ENCODE measurements at places on chromosomes 2 and 18. TPM values are rescaled to one million over a fixed set of nuclear protein-coding genes. Genes with fewer than 3 reads are reported as not detected.

GRCh38 chr2:71333619-71334018 is 2.0 kb downstream of the ZNF638 start:
- peak overlapping the region; percentile 92 for H3K27ac ChIP-seq
- peak overlapping the region; percentile 89 for H3K4me3 ChIP-seq
- DNase-seq = no peak
- H3K4me1 ChIP-seq = peaks cover 40% of the 10 kb centered on the region
- no peaks in the 10 kb centered on the region for H3K27me3 ChIP-seq

DNA sequence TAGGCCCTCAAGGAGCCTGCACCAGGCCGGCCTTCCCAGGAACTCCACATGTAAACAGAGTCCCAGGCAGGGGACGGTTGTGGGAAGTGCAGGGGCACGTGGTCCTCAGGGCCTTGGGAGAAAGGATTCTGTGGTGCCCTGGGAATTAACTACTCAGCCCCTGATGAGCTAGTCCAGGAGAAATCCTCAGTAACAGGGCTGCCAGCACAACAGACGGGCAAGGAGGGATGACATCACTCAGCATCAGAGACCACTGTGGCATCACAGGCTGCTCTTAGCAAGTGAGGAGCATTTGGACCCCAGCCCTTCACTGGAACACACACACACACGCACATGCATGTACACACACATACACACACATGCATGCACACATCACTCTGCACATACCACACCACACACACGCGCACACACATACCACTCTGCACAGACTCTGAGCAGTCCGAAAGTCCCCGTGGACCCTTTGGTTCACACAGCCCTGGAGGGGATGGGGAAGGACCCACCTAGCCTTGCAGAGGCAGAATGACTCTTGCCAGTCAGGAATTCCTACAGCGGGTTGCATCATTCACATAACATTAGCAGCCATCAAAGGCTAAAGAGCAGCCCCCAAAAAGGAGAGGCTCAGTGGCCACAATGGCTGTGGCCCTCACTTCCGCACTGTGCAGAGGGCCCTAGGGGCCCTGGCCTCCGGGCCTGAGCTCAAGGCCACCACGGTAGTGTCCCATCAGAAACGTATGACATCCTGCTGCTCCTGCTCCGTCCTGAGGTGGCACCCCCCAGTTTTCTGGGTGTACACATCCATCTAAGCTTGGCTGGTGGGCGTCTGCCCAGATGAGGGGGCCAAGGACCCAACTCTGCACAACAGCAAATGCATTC is 1.9 kb upstream of the NMUR1 start:
- H3K27me3 ChIP-seq = peaks cover 25% of the 10 kb centered on the region
- H3K4me1 ChIP-seq = peaks cover 9% of the 10 kb centered on the region
- H3K27ac ChIP-seq = no peak overlapping the region

- peaks cover 23% of the 10 kb centered on the region for H3K4me1 ChIP-seq
- no peaks in the 10 kb centered on the region for H3K36me3 ChIP-seq
- H3K27ac ChIP-seq = no peak overlapping the region
- H3K4me3 ChIP-seq = no peak overlapping the region
- no peak for DNase-seq
- peaks cover 13% of the 10 kb centered on the region for H3K27me3 ChIP-seq
Observed at GRCh38 chr2:136248242-136248641, 130.3 kb upstream of the CXCR4 start.

DNA sequence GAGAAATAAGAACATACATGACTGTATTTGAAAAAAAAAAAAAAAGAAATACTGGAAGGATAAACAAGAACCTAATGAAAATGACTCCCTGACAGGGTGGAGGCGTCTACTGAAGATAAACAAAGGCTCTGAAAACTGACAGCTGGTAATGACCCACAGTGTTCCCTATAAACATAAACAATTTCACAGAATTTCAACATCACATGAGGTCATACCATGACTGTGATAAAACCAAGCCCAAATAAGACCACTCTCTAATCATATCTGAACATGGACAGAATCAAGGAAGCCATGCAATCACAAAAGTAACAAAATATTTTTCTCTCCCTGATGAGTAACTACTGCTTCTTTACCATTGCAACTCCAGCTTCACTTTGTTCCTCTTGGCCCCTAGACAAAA is 159.3 kb downstream of the FAM124B start:
- no peaks in the 10 kb centered on the region for H3K4me1 ChIP-seq
- H3K27ac ChIP-seq = no peak overlapping the region
- H3K27me3 ChIP-seq = peaks cover 18% of the 10 kb centered on the region
- no peak overlapping the region for H3K4me3 ChIP-seq
- DNase-seq = no peak

DNA sequence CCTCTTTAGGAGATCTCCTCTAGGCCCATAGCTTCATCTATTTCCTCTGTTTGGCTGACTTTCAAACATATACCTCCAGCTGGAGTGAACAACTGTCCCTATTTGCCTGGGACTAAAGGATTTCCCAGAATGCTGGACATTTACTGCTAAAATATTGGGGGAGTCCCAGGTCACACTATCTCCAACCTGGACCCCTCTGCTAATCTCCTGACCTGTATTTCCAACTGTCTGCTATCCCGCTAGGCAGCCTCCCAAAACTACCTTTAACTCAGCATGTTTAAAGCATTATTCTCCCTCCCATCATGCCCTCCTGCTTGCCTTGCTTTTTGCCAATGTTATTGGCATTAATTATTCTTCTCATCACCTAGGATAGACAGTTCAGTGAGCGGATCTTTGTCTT is 77.1 kb downstream of the THADA start:
- H3K4me3 ChIP-seq = no peak overlapping the region
- peaks cover 2% of the 10 kb centered on the region for H3K36me3 ChIP-seq
- DNase-seq = no peak
- peak overlapping the region; percentile 73 for H3K27ac ChIP-seq

GRCh38 chr2:100006516-100006915 is 135.9 kb downstream of the AFF3 start:
- H3K36me3 ChIP-seq = no peaks in the 10 kb centered on the region
- H3K4me3 ChIP-seq = no peak overlapping the region
- H3K4me1 ChIP-seq = peaks cover 4% of the 10 kb centered on the region
- no peak overlapping the region for H3K27ac ChIP-seq
- DNase-seq = no peak

MAB21L4 gene
- total RNA-seq = not detected

ALPP gene
- total RNA-seq = not detected

VAPA gene
- total RNA-seq = 209 TPM

BOK gene
- 0.10 TPM for total RNA-seq

DSG4 gene
- total RNA-seq = not detected
